ENCODE measurements at places on chromosomes 2 and 18.
A peak's percentile ranks its signal among the peaks of the same experiment; 100 is the strongest.

GRCh38 chr18:23538870-23539269 lies 35.6 kb downstream of the RMC1 start:
- no peak for DNase-seq

- no peak for DNase-seq
These were observed 48.6 kb downstream of the LINC00305 start for GRCh38 chr18:64100116-64100922.

DNA sequence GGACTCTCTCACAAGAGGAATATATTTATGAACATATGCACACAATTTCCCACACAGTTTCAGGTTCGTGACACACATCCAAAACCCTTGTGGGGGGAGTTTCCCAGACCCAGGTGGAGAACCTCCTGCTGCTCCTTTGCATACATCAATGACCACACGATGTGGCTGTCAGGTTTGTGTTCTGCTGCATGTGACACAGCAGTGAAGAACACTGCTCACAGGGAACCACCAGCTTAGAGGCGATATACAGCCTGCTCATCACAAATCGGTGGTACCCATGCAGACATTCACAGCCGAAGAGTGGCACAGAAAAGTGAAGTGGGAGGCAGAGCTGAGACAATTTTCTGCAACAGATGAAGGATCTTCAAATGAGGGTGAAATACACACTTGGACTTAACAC lies 175.6 kb upstream of the ZFP36L2 start:
- DNase-seq, result no peak

- DNase-seq, result peak; percentile 59
These were observed 1.1 kb upstream of the PGAP1 start for GRCh38 chr2:196927376-196928225.

DNA sequence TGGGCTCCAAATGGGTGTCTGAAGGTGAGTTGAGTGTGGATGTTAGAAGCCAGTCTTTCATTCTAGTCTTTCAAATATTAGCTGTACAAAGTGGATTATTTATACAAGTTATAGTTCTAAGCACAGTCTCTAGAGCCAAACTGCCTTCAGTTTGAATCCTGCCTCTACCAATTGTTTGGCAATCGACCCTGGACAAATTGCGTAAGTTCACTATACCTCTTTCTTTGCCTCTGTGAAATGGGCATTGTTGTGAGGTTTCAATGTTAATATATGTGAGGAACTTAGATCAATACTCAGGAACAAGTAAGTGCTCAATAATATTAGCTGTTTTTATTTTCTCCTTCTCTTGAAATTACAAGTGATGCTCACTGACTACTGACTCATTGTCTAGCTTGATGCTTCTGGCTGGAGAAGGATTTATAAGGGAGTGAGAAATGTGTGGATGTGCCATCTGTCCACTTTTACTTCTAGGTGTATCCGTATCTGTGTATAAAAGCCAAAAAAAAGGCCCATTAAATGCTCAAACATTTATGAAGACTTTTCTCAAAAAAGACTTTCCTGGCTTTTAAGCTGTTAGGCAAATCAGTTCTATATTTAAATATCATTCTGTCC lies 48.1 kb upstream of the RAPH1 start:
- no peak for DNase-seq

- no peak for DNase-seq
These were observed 99.0 kb downstream of the RBBP8 start for GRCh38 chr18:23032030-23032582.

GRCh38 chr2:9126540-9126939 lies 80.1 kb upstream of the ASAP2 start:
- DNase-seq, result no peak

DNA sequence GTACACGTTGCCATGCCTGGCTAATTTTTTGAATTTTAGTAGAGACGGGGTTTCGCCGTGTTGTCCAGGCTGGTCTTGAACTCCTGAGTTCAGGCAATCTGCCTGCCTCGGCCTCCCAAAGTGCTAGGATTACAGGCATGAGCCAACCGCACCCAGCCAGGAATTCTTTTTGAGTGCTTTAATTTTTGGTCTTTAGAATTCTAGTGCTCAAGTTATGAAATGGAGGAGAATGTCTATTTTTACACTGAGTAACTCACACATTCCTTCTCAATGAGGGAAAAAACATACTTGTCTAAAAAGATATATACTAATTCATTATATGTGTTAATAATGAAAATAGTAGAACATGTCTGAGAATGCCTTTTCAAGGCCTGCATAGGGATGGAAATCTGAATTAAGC lies 8.5 kb downstream of the ZNF396 start:
- DNase-seq, result no peak

DNA sequence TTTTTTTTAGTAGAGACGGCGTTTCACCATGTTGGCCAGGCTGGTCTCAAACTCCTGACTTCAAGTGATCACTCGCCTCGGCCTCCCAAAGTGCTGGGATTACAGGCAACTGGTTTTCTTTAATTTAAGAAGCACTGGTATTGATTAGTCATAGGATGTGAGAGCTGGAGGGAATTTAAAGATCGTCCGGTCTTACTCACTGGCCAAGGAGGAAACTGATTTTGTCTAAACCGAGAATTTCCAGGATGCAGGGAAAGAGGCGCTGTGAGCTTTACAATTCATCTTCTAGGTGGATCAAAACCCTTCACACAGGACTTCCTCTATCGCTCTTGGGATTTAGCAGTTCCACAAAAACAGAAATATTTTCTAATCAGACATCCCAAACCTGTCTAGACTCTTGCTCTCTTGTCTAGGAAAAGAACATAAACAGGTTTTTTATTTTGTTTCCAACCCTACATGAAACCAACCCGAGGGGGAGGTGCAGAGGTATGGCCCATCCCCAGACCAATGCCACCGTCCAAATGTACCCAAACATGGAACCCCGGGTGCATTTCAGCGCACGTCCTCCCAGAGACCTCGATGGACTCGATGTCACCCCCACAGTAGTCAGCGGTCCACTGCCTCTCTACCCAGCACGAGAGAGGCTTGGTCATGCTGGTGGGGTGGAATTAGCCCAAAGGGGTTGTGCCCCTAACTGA lies 12.5 kb upstream of the TUBB6 start:
- DNase-seq, result no peak

DNA sequence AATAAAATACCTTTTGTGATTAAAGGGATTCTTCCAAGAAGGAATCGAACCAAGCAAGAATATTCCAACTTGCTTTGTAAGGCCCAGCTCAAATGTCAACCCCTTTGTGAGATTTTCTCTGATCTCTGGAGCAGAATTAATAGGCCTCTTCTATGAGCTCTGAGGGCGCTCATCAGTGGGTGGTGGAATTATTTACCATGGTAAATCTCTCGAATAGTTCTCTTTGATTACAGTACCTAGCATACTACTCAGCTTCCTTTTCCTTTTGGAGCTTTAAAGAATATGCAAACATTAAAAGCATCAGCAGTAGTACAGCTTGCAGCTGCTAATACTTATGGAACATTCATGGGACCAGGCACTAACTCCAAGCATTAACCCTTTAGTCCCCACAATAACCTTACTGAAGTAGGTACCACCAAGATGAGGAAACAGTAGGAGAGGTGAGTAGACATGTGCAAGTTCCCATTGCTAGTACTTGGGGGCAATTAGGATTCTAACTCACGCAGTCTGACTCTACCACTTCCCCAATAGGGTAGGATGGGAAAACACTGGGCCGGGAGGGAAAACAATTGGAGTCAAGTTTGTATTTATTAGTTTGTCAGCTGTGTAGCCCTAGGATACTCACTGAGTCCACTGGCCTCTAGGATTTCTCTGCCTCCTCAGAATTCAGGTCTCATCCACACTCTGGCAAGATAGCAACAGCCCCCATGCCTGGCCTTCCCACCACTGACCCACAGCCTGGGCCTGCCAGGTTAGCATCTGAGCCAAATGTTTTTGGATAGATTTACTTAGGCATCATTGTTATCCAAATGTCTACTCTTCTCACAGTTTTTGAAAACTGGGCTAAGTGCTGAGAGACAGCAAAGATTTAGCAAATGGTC lies 21.7 kb downstream of the ADD2 start:
- no peak for DNase-seq

GRCh38 chr2:191369034-191369433 lies 123.8 kb downstream of the MYO1B start:
- no peak for DNase-seq

- no peak for DNase-seq
These were observed 277.4 kb downstream of the TNS1 start for GRCh38 chr2:217725409-217725808.

- no peak for DNase-seq
These were observed 4.9 kb downstream of the PDCD1 start for GRCh38 chr2:241853651-241854341.

- DNase-seq, result no peak
These were observed 13.4 kb downstream of the UBXN2A start for GRCh38 chr2:23953625-23954024.

- DNase-seq, result no peak
These were observed 1.7 kb upstream of the CELF4 start for GRCh38 chr18:37567061-37567993.

DNA sequence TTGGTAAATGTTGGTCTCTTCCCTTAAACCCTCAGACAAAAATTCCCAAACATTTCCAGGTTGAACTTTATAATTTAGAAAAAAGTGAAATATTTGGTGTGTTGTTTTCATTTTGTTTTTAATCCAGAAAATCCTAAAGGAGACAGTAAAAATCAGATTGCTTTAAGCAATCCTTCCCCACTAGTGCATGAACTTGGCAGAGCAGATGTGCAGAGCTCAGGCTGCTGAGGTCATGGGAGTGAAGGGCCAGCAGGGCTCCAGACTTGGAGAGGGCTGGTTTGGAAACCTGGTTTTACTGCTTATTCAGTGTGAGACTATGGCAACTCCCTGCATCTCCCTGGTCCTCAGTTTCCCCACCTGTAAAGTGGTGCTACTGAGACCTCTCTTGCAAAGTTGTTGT lies 66.7 kb upstream of the TEX51 start:
- no peak for DNase-seq

DNA sequence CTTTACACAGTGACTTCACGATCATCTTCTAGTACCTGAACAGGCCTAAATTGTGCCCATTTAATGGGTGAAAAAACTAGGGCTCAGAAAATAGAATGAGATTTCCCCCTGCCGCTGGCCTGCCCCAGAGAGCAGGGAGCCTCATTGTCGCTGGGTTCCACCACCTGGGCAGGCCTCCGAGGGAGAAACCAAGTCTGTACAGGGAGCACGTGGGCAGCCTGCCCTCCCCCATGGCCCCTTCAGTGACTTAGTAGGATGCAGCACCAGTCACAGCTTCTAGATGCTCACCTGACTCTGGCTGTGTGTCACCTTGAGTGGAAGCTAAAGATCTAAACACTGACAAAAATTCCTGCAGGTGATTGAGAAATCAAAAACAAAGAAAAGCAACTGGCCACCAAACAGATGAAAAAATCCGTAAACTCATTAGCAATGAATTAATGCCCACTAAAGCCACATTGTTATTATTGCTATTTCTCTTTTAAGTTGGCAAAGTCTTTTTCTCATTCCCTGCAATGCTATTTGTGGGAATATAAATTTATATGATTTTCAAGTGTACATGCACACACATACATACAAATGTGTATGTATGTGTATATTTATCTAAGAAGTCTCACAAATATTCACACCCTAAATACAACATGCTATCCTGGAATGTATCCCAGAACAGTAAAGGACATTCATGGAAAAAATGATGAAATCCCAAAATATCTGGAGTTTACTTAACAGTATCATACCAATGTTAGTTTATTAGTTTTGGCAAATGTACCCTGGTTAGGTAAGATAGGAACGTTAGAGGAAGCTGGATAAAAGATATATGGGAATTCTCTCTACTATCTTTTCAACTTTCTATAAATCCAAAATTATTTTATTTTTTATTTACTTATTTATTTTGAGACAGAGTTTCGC lies 18.7 kb upstream of the ASPRV1 start:
- DNase-seq, result no peak

DNA sequence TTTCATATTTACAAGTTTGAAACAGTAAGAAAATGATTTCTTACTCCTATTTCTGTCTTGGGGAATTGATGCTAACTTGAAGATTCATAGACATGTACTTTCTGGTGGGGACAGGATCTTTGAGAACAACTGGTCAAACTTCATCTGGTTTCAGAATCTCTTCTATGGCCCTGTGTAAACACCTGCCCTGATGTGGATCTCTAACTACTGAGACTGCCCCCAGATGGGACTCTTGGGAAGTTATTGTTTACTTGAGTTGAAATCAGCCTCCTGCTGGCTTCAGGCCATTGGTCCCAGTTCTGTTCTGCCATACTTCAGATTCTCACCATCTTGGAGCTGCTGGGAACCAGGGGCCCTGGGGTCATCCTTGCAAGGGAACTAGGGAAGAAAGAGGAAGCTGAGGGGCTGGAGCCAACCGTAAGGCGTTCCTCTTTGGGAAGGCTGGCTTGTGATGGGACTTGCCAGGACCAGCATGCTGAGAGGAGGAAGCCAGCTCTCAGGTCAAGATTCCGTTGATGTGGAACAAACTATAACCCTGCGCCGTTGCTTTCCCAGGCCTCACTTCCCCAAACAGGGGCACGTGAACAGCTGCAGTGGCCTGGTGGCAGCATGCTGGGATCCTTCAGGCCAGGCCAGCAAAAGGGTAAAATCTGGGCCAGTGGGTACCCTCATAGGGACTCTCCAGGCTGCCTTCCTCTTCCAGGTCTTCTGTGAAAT lies 135.5 kb upstream of the CXCR4 start:
- no peak for DNase-seq

DNA sequence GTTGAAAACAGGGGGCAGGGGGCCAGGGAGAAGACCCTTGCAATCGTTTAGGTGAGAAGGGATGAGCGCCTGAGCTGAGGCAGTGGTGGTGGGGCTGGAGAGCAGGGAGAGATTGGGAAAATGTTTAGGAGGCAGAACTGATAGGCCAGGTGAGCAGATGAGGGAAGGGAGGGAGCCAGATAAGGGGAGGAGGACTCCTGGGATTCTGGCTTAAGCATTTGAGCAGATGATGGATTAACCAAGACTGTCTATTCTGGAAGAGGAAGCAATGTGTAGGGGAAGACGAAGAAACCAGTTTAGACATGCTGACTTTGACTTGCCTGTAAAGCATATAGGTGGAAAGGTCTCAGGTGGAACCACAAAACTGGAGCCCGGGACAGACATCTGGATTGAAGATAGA lies 49.9 kb upstream of the ASPRV1 start:
- no peak for DNase-seq

DNA sequence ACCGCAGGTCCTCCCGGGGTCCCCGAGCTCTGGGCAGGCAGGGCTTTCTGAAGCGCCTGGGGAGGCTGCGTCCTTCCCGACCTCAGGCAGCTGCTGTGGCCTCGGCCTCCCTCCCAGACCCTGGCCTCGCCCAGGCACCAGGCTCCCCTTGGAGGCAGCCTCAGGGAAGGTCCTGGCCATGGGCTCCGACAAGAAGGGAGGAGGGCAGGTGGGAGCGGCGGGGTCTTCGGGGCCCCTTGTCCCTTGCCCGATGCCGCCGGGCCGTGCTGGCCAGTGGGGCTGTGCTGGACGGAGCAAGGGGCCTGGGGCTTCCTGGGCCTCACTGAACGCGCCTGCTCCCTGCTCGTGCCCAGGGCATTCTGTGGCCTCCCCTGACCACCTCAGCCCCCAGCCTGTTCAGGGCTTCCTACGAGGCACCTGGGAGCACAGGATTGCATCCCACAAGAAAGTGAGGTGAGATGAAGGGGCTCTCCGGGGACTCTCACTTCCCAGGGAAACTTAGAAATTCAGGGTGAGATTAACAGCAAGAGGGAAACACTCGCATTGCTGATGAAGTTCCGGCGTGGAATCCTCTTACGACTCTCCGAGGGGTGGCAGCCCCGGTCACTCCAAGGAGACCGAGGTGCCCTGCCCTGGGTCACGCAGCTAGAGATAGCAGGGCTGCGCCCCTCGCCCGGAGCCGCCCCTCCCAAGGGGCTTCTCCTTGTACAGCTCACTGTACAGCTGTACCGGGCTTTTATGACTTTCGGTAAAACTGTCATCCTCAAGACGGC lies 778 bp downstream of the MFSD2B start:
- DNase-seq, result no peak

GRCh38 chr18:10894501-10894900 lies 254.9 kb downstream of the PIEZO2 start:
- DNase-seq, result no peak

Measured in CD4-positive, alpha-beta T cell treated with Interleukin-12 subunit alpha and Interleukin-12 subunit beta, for 1 hour (primary cell).